ENCODE measurements at places on chromosomes 5 and 9. TPM values are rescaled to one million over a fixed set of nuclear protein-coding genes. Genes with fewer than 3 reads are reported as not detected.

POLR1E gene
- 31.1 TPM for total RNA-seq

IFNA2 gene
- total RNA-seq: not detected

HACD4 gene
- 3.8 TPM for total RNA-seq

GRCh38 chr5:13188371-13188770, 756.1 kb downstream of the DNAH5 start:
- DNase-seq: no peak
- H3K27me3 ChIP-seq: no peaks in the 10 kb centered on the region

- H3K27me3 ChIP-seq: no peaks in the 10 kb centered on the region
- no peak overlapping the region for H3K27ac ChIP-seq
- no peak for DNase-seq
- H3K36me3 ChIP-seq: no peaks in the 10 kb centered on the region
- H3K4me3 ChIP-seq: no peak overlapping the region
- no peaks in the 10 kb centered on the region for H3K4me1 ChIP-seq
Measured at GRCh38 chr5:15304914-15305834, 194.8 kb upstream of the FBXL7 start.

DNA sequence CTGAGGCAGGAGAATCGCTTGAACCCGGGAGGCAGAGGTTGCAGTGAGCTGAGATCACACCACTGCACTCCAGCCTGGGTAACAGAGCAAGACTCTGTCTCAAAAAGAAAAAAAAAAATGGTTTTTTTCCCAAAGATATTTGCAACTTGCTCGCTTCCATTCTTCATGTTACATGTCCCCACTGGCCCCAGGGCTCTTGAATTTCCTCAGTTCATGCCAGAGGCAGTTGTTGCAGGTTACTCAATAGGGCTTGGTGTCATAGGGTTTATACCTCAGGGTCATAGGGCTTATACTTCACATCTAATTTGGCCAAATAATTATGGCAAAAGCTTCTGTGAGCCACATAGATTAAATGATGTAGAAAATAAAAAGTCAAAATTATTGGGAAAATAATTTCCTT, 44.1 kb upstream of the KCNV2 start:
- no peak for DNase-seq
- no peaks in the 10 kb centered on the region for H3K27me3 ChIP-seq
- H3K36me3 ChIP-seq: no peaks in the 10 kb centered on the region
- H3K4me3 ChIP-seq: no peak overlapping the region
- no peak overlapping the region for H3K27ac ChIP-seq

DNA sequence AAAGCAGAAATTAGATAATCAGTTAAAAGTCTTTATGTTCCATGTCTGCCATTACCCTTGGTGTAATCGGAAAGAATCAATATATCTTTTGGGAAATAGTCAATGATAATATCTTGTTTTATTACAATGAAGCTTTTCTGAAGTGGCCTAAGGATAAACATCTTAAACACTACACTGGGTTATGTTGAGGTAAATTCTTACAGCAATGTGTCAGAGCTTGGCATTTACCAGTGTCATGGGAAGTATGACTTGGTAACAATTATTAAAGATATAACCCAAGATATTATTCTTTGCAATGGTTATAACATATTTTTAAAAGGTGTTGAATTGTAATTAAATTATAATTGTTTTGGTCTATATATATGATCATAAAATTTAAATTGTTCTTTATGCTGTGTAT, 84.7 kb downstream of the CFAP95 start:
- DNase-seq: no peak
- H3K4me1 ChIP-seq: no peaks in the 10 kb centered on the region
- H3K4me3 ChIP-seq: no peak overlapping the region
- no peaks in the 10 kb centered on the region for H3K27me3 ChIP-seq
- no peaks in the 10 kb centered on the region for H3K36me3 ChIP-seq

- DNase-seq: no peak
- H3K4me3 ChIP-seq: no peak overlapping the region
- H3K36me3 ChIP-seq: no peaks in the 10 kb centered on the region
Measured at GRCh38 chr5:64453405-64453804, 52.4 kb upstream of the RGS7BP start.

DNA sequence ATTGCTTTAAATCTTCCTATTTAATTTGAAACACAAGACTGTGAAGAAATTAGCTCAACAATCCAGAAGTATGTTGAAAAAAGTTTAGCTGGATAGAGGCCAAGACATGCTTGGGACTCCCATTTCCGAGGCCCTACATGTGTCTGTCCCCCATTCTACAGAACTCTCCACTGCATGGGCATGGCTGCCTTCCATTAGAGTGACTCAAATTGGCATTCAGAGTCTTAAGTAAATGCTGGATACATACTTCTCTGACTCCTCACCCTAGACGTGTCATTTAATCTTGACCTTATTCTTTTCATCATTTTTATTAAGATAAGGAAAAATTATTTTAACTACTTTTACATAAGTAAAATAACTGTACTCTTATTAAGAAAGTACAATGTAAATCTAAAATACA, 530.4 kb upstream of the CDH9 start:
- no peak overlapping the region for H3K4me3 ChIP-seq
- no peak overlapping the region for H3K27ac ChIP-seq
- no peaks in the 10 kb centered on the region for H3K36me3 ChIP-seq
- H3K4me1 ChIP-seq: no peaks in the 10 kb centered on the region
- H3K27me3 ChIP-seq: no peaks in the 10 kb centered on the region
- DNase-seq: no peak

All from esophagus squamous epithelium (tissue), 5 donors.